ENCODE measurements at places on chromosomes 1 and 21.

- H3K36me3 ChIP-seq: no peaks in the 10 kb centered on the region
- peaks cover 27% of the 10 kb centered on the region for H3K4me1 ChIP-seq
Measured at GRCh38 chr1:2416403-2416802, 4.0 kb upstream of the PEX10 start.

DNA sequence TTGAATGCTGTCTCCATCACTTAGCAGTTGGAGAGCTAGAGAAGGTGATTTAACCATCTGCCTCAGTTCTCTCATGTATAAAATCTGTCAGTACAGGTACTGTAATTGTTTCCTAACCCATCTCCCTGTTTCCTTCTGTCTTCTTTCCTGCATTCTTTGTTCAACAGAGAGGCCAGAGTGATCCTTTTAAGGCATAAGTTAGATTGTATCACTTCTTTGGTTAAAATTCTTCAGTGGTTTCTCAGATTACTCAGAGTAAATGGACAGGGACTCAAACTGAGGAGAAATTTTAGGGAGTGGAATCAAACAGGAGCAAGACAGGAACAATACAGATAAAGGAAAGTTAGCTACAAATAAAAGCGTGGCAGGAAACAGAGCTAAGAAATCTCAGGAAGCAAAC, 45.2 kb upstream of the SSX2IP start:
- H3K4me3 ChIP-seq: no peak overlapping the region
- no peaks in the 10 kb centered on the region for H3K27me3 ChIP-seq
- no peaks in the 10 kb centered on the region for H3K36me3 ChIP-seq
- H3K4me1 ChIP-seq: no peaks in the 10 kb centered on the region
- H3K27ac ChIP-seq: no peak overlapping the region
- DNase-seq: no peak

DNA sequence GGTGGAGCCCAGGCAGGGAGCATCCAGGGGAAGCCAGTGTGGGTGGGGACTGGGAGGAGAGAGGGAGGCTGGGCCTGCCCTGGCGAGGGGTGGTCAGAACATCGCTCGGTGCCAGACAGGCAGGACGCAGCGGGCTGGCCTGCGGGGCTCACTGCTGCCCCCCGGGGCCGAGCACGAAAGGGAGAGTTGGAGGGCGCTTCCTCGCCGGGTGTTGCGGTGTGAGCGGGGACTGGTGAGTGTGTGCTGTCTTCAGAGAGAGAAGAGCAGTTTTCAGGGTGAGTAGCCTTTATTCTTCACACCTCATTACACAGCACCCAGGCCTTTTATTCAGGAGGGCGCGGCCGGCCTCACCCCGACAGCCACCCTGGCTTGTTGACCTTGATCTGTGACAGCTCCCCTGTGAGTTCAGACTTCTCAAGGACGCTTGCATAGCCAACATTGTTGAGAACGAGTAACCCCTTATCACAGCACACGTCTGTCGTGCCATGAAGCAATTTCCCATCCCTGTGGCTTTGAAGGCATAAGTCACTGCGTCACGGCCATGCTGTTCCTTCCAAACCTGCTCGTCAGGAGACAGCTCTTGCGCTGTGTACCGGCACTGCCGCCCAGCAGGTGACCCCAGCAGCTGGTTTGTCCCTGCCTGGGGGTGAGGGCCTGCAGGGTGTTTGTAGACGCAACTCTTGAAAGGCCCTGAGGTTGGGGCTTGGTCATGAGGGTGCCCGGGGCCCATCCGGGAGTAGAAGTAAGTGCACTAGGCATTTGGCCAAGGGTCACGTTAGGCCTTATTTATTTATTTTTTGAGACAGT, 54.6 kb downstream of the PRKCZ start:
- H3K4me1 ChIP-seq: peaks cover 8% of the 10 kb centered on the region
- peak overlapping the region; percentile 89 for H3K27ac ChIP-seq
- H3K4me3 ChIP-seq: no peak overlapping the region
- no peaks in the 10 kb centered on the region for H3K27me3 ChIP-seq
- DNase-seq: peak; percentile 42
- H3K36me3 ChIP-seq: no peaks in the 10 kb centered on the region

DNA sequence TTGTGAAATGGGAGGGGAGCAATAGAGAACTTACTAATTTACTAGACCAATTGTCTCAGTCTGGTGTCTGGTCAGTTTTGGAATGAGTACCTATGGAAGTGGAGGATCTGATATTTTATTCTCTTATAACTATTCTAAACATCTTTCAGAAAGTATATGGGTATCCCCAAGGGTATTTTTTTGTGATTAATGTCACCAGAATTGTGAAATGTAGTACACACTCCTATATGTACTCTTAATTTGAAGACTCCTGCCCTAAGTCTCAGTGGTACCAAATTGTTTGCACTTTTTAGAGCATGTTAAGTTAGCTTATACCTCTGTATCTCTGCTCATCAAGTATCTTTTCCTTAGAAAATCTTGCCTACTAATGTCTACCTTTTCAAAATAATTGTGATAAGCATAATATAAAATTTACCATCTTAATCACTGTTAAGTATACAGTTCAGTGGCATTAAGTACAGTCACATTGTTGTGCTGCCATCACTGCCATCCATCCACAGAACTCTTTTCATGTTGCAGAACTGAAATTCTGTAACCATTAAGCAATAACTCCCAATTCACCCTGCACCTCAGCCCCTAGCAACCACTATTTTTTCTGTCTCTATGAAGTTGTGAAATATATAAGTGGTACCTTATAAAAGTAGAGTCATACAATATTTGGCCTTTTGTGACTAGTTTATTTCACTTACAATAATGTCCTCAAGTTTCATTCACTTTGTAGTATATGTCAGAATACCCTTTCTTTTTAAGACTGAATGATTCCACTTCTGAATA, 40.5 kb downstream of the SLC30A7 start:
- H3K4me1 ChIP-seq: peaks cover 6% of the 10 kb centered on the region
- peaks cover 5% of the 10 kb centered on the region for H3K36me3 ChIP-seq
- H3K27ac ChIP-seq: no peak overlapping the region
- no peak overlapping the region for H3K4me3 ChIP-seq
- no peaks in the 10 kb centered on the region for H3K27me3 ChIP-seq
- no peak for DNase-seq

DNA sequence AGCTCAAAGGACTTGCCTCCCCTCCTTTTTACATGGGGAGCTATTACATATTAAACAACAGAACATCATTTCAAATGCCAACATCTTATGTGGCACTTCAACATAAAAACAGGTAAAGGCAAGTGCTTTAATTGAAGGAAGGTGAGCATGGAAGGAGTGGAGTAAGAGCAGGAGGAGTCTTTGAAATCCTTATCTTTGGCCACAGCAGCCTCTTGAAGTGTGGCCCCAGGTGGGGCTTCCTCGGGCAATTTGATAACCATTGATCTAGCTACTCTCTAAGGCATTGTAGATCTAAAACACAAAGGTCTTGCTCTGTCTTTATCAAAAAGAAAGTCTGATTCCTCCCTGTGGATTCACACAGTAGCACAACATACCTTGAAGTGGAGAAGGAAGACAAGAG, 70.9 kb upstream of the PPP2R5A start:
- peaks cover 20% of the 10 kb centered on the region for H3K4me1 ChIP-seq
- no peaks in the 10 kb centered on the region for H3K27me3 ChIP-seq
- no peak overlapping the region for H3K27ac ChIP-seq
- no peak overlapping the region for H3K4me3 ChIP-seq
- no peaks in the 10 kb centered on the region for H3K36me3 ChIP-seq
- no peak for DNase-seq

DNA sequence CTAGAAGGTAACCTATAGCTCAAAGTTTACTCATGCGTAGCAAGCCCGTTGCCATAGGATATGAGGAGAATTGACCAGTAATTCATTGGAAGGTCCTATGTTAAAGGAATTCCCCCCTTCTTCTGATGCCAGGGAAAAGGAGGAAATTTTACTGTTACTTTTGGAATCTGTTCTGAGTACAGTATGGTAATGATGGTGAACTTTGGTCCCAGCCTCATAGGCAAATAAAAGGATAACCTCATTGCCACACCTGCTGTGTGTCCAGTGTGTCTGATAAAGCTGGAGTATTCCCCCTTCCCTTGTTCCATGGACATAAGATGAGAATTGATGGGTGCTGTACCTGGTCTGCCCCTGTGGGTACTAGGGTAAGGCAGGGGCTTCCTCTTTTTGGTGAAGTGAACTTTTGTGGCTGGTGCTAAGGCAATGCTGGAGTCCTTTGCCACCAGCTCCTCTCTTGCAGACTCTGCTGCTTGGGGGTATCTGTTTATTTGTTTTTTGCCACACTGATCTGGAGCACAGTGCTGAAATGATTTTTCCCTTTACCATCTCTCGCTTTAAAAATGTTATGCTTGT, 22.2 kb downstream of the MPZ start:
- H3K27ac ChIP-seq: no peak overlapping the region
- no peaks in the 10 kb centered on the region for H3K36me3 ChIP-seq
- H3K4me1 ChIP-seq: no peaks in the 10 kb centered on the region
- H3K27me3 ChIP-seq: no peaks in the 10 kb centered on the region

- peaks cover 19% of the 10 kb centered on the region for H3K4me1 ChIP-seq
- peak; percentile 77 for DNase-seq
- H3K4me3 ChIP-seq: peak within 1 kb of the TSS; percentile 63
- H3K36me3 ChIP-seq: no peaks in the 10 kb centered on the region
Measured at GRCh38 chr1:38005195-38006007, at the start of gene FHL3. Gene FHL3, minus strand, starts transcription at chr1:38005514. Its CDS starts 6,102 bp downstream, at chr1:37999412.

- H3K4me3 ChIP-seq: no peak overlapping the region
- no peak for DNase-seq
- H3K27ac ChIP-seq: no peak overlapping the region
- no peaks in the 10 kb centered on the region for H3K4me1 ChIP-seq
- peaks cover 24% of the 10 kb centered on the region for H3K36me3 ChIP-seq
- H3K27me3 ChIP-seq: no peaks in the 10 kb centered on the region
Measured at GRCh38 chr1:162753998-162754585, 36.4 kb upstream of the HSD17B7 start.

DNA sequence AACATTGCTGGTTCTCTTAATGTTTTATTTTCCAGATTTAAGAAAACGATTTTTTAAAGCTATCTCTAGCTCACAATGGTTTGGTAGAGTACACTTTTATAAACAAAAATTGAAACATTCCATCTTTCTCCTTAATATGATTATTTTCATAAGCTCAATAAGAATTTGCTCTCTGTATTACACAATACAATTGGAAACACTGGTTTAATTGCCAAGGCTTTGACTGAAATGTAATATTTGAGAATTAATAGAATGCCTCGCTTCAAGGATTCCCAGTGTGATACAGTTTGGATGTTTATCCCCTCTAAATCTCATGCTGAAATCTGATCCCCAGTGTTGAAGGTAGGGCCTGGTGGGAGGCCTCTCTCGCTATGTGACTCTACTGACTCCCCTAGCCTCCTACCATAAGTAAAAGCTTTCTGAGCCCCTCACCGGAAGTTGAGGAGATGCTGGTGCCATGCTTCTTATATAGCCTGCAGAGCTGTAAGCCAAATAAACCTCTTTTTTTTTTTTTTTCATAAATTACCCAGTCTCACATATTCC, 67.4 kb downstream of the DDAH1 start:
- H3K4me3 ChIP-seq: no peak overlapping the region
- no peak for DNase-seq
- no peak overlapping the region for H3K27ac ChIP-seq
- H3K36me3 ChIP-seq: no peaks in the 10 kb centered on the region
- H3K27me3 ChIP-seq: no peaks in the 10 kb centered on the region

DNA sequence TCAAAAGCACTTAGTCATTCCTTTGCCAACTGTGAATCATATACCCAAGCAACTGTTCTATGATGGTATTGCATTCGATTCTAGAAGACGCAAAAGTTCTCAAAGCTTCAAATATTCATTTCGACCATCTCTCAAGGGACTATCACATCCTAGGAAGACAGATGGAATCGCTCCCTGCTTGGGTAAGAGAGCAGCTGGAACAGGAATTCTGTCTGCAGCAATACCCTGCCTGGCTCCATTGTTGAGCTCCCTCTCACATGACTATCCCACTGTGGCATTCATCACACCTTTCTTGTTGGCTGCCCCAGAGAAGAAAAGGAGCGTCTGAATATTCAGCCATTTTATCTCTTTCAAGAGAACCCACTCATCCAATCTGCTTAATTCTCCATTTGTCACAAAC, 397.7 kb downstream of the NTNG1 start:
- H3K36me3 ChIP-seq: no peaks in the 10 kb centered on the region
- DNase-seq: no peak
- H3K27ac ChIP-seq: no peak overlapping the region
- H3K4me1 ChIP-seq: no peaks in the 10 kb centered on the region

DNA sequence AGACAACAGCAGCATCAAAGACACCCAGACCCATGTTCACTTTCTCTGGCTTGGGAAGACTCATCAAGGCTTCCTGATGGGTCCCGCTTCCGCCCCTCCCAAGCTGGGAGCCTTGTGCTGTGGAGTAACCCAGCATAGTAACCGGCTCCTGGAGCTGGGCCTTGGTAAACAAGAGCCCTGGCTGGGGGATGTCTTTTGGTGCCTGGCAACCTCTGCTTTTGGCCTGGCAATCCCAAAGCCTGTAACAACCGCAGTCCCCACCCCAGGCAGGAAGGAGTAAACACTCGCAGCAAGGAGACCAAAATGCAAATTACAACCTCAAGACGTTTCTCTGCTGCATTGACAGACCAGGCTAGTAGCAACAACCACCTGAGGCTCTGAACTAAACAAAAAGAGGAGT, 16.9 kb upstream of the THRAP3 start:
- peak; percentile 39 for DNase-seq
- H3K27me3 ChIP-seq: no peaks in the 10 kb centered on the region
- peaks cover 5% of the 10 kb centered on the region for H3K4me1 ChIP-seq
- H3K36me3 ChIP-seq: no peaks in the 10 kb centered on the region
- H3K4me3 ChIP-seq: no peak overlapping the region

- DNase-seq: no peak
- peaks cover 3% of the 10 kb centered on the region for H3K27me3 ChIP-seq
- H3K36me3 ChIP-seq: no peaks in the 10 kb centered on the region
- no peak overlapping the region for H3K27ac ChIP-seq
Measured at GRCh38 chr1:215842905-215843304, 275.8 kb downstream of the KCTD3 start.

- no peak overlapping the region for H3K27ac ChIP-seq
Measured at GRCh38 chr1:21651214-21652042, 17.7 kb downstream of the RAP1GAP start.

- peak; percentile 7 for DNase-seq
- no peak overlapping the region for H3K27ac ChIP-seq
- no peaks in the 10 kb centered on the region for H3K4me1 ChIP-seq
- H3K4me3 ChIP-seq: no peak overlapping the region
Measured at GRCh38 chr1:77639056-77639455, 43.4 kb downstream of the ZZZ3 start.

DNA sequence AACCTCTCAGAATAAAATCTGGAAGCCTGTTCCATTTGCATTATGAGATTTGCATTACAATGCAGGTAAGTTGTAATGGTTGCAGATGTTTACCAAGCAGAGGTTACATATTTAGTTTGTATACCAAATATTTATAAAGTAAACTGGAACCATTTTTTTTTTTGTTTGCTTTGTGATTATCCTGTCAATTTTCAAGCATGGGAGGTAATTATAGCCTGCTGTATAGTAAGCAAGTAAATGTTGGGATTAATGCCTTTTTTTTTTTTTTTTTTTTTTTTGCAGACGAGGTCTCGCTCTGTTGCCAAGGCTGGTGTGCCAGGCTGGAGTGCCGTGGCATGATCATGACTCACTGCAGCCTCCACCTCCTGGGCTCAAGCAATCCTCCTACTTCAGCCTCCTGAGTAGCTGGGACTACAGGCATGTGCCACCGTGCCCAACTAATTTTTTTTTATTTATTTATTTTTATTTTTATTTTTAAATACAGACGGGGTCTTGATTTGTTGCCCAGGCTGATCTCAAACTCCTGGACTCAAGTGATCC, 21.0 kb downstream of the NFYC start:
- H3K27ac ChIP-seq: no peak overlapping the region
- no peak overlapping the region for H3K4me3 ChIP-seq
- peaks cover 7% of the 10 kb centered on the region for H3K4me1 ChIP-seq
- DNase-seq: no peak
- H3K27me3 ChIP-seq: no peaks in the 10 kb centered on the region
